ENCODE measurements at places on chromosomes 6 and 20. TPM values are rescaled to one million over a fixed set of nuclear protein-coding genes. Genes with fewer than 3 reads are reported as not detected.

OR2J3 gene
- not detected for polyA plus RNA-seq

DNA sequence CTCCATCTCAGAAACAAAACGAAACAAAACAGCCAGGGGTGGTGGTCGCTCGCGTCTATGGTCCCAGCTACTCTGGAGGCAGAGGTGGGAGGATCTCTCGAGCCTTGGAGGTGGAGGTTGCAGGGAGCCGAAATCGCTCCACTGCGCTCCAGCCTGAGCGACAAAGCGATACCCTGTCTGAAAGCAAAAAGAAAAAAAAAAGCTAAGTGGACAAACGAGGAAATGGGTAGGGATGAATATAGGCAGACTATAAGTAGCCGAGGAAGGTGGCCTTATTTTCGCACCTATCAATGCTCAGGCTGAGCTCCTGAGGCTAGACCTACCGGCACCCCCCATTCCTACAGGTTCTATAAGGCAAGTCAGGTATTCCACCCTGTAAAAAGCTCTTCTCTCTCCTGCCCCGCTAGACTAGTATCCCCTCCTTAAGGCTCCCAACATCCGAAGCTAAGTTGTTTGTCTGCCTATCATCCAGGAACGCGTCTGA, 650 bp upstream of the CASP8AP2 start:
- no peak for DNase-seq

GRCh38 chr6:119476554-119476953, 127.0 kb upstream of the MAN1A1 start:
- DNase-seq, result no peak

OOEP gene
- not detected for polyA plus RNA-seq

- no peak for DNase-seq
Observed at GRCh38 chr6:45572833-45573232, 195.1 kb upstream of the SUPT3H start.

YTHDF1 gene
- 44.3 TPM for polyA plus RNA-seq

GRCh38 chr6:168216117-168216516, 103.5 kb downstream of the DACT2 start:
- DNase-seq, result no peak

- DNase-seq, result no peak
Observed at GRCh38 chr20:41748051-41748450, 129.9 kb upstream of the CHD6 start.

TGM2 gene
- polyA plus RNA-seq, result 31.7 TPM

GRCh38 chr6:158269657-158270056, 42.6 kb upstream of the TULP4 start:
- DNase-seq, result no peak

All from right renal cortex interstitium (tissue), 3 donors.